Stomach (tissue), 19 donors: ENCODE measurements at places on chromosomes 2 and 18. TPM values are rescaled to one million over a fixed set of nuclear protein-coding genes. Genes with fewer than 3 reads are reported as not detected.

- DNase-seq: no peak
These were observed 417.0 kb downstream of the TXNL1 start for GRCh38 chr18:56221195-56222065.

GRCh38 chr2:15737314-15738224, 145.9 kb downstream of the DDX1 start:
- no peak for DNase-seq

DNA sequence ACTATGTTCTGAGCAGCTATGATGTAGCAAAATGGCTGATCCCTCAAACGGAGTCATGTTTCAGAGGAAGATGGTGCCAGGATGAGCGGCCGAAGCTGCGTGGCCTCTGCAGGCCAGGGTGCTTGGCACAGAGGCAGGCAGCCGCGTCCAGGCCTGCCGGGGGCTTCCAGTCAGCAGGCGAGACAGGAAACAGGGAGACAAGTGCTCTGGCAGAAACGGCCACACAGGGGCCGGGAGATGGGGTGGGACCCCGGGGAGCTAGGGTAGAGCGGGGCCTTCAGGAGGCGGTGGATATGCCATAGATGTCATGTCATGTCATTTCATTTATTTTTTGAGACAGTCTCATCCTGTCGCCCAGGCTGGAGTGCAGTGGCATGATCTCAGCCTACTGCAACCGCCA, 50.7 kb downstream of the EIPR1 start:
- no peak for DNase-seq

GRCh38 chr2:166994588-166995336, 106.5 kb downstream of the XIRP2 start:
- DNase-seq: no peak

GRCh38 chr2:205012961-205013360, 467.7 kb downstream of the PARD3B start:
- DNase-seq: no peak

ICOS gene
- total RNA-seq: 1.5 TPM

C2orf72 gene
- total RNA-seq: 6.4 TPM

SGPP2 gene
- 23.8 TPM for total RNA-seq

SCYGR4 gene
- total RNA-seq: not detected
